Neural crest cell (in vitro differentiated cells): ENCODE measurements at places on chromosomes 2 and 18. TPM values are rescaled to one million over a fixed set of nuclear protein-coding genes. Genes with fewer than 3 reads are reported as not detected.

ITSN2 gene
- total RNA-seq = 13.6 and 13.7 TPM in 2 replicates

B4GALT6 gene
- total RNA-seq = 40.0 and 43.4 TPM in 2 replicates

MLPH gene
- total RNA-seq = not detected in 2 replicates

WDR7 gene
- 15.9 and 17.3 TPM in 2 replicates for total RNA-seq

DNA sequence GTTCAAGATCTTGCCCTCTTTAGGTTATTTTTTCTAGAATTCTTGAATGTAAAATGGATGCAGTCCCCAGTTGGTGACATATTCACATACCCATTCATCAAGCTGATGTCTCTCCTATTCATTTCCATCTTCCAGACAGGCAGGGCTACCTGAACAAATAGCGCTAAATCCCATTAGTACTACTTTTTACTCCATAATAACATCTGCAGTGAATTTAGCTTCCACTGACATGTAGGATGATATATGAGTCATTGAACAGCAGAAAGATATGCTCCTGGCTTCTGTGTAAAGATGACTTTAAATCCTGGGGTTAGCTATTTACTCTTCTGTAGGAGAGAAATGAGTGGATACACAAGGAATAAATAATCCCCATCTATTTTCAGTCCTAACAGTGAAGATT is 194.7 kb downstream of the RND3 start:
- DNase-seq = no peak

DNA sequence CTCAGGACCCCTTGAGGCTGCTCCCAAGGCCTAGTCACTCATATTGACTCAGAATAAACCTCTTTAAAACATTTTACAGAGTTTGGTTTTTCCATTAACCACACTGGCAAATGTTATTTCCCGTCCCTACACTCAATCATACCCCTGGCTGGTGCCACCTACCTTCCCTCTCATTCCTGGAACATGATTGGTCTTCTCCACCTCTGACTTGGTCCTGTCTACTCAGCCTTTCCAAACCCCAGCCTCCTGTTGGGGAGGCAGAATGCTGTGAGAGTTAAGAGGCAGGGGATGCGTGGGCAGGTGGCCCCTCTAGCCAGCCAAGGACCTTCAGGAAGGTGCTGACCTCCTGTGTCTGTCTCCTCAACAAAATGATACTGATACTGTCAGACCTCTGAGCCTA is 149.3 kb downstream of the CABLES1 start:
- DNase-seq = no peak

GRCh38 chr18:31801078-31801477 is 40.4 kb upstream of the SLC25A52 start:
- no peak for DNase-seq

- DNase-seq = no peak
Measured at GRCh38 chr2:234842753-234843152, 109.1 kb upstream of the SH3BP4 start.

DNA sequence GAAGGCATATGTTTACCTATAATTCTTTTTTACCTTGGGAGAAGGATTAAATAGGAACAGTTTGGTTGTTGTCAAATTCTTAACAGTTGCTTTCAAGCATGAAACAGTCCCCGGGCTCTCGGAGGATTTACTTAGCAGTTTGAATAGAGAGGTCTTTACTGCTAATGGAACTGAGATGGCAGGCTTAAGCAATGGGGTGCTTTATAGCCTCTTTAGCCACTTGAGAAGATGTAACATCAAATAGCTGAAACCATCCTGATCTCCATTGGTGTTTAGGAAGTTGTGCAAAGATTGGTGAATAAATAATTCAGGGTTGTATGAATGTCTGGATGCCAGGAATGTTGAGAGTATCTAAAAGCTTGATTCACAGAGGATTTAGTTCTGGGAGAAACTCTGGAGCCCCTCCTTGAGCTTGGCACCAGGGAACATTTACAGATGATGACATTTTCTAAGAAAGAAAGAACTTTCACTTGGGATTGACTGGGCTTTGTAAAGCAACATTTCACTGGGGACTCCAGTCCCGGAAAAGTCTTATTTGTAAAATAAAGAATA is 51.9 kb downstream of the PTPRM start:
- DNase-seq = no peak

- DNase-seq = no peak
Measured at GRCh38 chr2:222504191-222504590, 79.8 kb downstream of the SGPP2 start.
